ENCODE measurements at places on chromosomes 13 and 19. TPM values are rescaled to one million over a fixed set of nuclear protein-coding genes. Genes with fewer than 3 reads are reported as not detected.

Gene RUBCNL
- polyA plus RNA-seq = 2.9 TPM

Gene CEACAM3
- polyA plus RNA-seq = 0.32 TPM

Gene SPTBN4
- 46.7 TPM for polyA plus RNA-seq

Gene KIR3DL2
- not detected for polyA plus RNA-seq

Gene FBXO27
- 2.0 TPM for polyA plus RNA-seq

Gene ZNF90
- polyA plus RNA-seq = 0.81 TPM

Gene FCAR
- 0.24 TPM for polyA plus RNA-seq

Gene SRRM5
- polyA plus RNA-seq = 0.53 TPM

Gene NMRK2
- 2.3 TPM for polyA plus RNA-seq

Gene ZNF497
- polyA plus RNA-seq = 2.0 TPM

Gene LGALS14
- not detected for polyA plus RNA-seq

Gene CGB8
- not detected for polyA plus RNA-seq

Gene PTH2
- not detected for polyA plus RNA-seq

Gene OR4F17
- not detected for polyA plus RNA-seq

Gene C19orf73
- polyA plus RNA-seq = 1.1 TPM

Gene CLDND2
- 0.73 TPM for polyA plus RNA-seq

Gene ZNF582
- 8.8 TPM for polyA plus RNA-seq

Gene RINL
- polyA plus RNA-seq = 5.6 TPM
